ENCODE measurements at places on chromosomes 3 and 15.

- no peak for DNase-seq
Measured at GRCh38 chr3:58281069-58281468, 25.0 kb upstream of the RPP14 start.

GRCh38 chr3:59425942-59426341 is 376.1 kb upstream of the CFAP20DC start:
- DNase-seq = no peak

GRCh38 chr3:30694148-30694547 is 87.7 kb downstream of the TGFBR2 start:
- no peak for DNase-seq

DNA sequence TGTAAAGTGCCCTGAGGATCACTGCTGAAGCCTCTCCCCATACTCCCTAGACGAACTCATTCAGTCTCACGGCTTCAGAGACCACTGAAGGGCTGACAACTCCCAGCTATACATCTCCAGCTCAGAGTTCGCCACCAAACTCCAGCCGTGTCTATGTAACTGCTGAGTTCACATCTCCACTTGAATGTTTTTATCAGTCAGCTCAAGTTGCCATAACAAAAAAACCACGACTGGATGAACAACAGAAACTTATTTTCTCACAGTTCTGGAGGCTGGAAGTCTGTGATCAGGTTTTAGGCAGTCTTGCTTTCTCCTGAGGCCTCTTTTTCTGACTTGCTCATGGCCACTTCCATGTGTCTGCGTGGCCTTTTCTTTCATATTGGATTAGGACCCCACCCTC is 223.0 kb upstream of the LRRFIP2 start:
- DNase-seq = no peak

DNA sequence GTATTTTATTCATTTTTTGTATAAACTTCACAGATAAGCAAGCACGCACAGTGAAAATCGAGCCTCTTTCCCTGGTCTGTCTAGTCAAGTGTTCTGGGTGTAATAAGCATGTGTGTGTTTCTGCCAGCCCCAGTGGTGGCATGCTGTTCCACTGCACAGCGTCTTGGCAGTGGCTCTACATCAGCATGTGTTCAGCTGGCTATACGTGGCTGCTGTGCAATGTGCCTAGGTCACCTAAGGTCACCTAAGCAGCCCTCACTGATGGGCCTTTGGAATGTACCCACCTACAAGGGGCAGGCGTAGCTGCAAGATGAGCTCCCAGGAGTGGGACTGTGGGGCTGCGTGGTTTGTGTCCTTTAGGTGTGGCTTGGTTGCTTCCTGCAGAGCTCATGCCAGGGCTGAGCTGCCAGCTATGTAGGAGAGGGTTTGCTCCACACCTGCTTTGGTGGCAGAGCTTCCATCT is 4.9 kb downstream of the LIMD1 start:
- no peak for DNase-seq

DNA sequence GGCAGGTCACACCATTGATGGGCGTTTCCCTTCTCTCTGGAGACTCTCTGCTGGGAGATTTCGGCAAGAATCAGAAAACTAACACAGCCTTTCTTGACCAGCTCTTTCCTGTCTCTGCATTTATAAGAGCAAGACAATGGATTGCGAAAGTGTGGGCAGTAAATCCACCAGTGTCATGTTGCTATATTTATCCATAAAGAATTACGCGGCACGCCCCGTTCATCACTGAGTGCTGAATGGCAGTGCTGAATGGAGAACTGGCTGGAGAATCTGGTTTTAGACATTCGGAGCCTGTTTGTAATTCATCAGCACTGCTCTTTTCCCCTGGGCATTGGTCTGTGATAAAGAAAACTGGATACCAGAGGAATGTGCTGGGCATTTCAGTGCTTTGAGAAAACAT is 2.0 kb upstream of the CEMIP start:
- no peak for DNase-seq

GRCh38 chr3:46927718-46928073 is 48.8 kb downstream of the CCDC12 start:
- no peak for DNase-seq

GRCh38 chr3:46866720-46867549 is 3.7 kb upstream of the MYL3 start:
- peak; percentile 50 for DNase-seq

GRCh38 chr15:69979262-69979661 is 118.5 kb downstream of the TLE3 start:
- DNase-seq = no peak

GRCh38 chr15:79738143-79738542 is 158.7 kb downstream of the MTHFS start:
- DNase-seq = no peak

- no peak for DNase-seq
Measured at GRCh38 chr3:140920029-140920428, 21.6 kb upstream of the SLC25A36 start.

GRCh38 chr3:147572970-147573340 is 163.8 kb downstream of the ZIC1 start:
- no peak for DNase-seq

GRCh38 chr3:170792471-170792870 is 77.5 kb downstream of the RPL22L1 start:
- no peak for DNase-seq

DNA sequence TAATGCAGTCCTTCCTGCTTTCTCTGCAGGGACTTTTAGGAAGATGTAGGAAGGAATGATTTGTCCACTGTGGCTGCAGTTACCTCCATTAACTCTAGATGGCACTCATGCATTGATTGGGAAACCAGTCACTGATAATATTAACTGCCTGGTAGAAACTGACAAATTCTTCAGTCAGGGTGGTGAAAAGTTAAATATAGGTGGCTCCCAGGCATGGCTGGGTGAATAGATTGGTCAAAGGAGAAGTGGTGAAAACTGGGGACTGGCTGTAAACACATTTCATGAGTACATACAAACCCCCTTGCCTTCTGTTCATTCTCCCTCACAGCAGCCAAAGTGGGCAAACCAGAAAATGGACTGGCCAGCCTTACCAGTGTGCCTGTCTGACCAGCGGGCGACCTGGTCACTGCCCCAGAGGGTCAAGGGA is 333.4 kb downstream of the THSD4 start:
- DNase-seq = peak; percentile 4
